ENCODE measurements at places on chromosomes 5 and 9. TPM values are rescaled to one million over a fixed set of nuclear protein-coding genes. Genes with fewer than 3 reads are reported as not detected.

MYOZ3 gene
- total RNA-seq: 51.5 TPM

HABP4 gene
- 14.6 TPM for total RNA-seq

FOXD4L3 gene
- total RNA-seq: not detected

CLIC3 gene
- total RNA-seq: 4.9 TPM

SLC6A3 gene
- total RNA-seq: 0.10 TPM

ARHGEF39 gene
- total RNA-seq: 1.0 TPM

SLC23A1 gene
- not detected for total RNA-seq

PCAT7 gene
- total RNA-seq: not detected

ANKS6 gene
- 12.3 TPM for total RNA-seq

FLT4 gene
- total RNA-seq: 21.8 TPM

BNC2 gene
- 25.8 TPM for total RNA-seq

RABL6 gene
- total RNA-seq: 55.0 TPM

PCDHA12 gene
- total RNA-seq: 0.10 TPM

PCDHA11 gene
- 0.51 TPM for total RNA-seq

WNT8A gene
- not detected for total RNA-seq

PJA2 gene
- total RNA-seq: 198 TPM

RHOBTB3 gene
- 188 TPM for total RNA-seq

GPR150 gene
- not detected for total RNA-seq

CCDC112 gene
- total RNA-seq: 10.5 TPM

GGTA1 gene
- 6.9 TPM for total RNA-seq

C9 gene
- total RNA-seq: not detected

SPATA31A3 gene
- not detected for total RNA-seq

KCNMB1 gene
- total RNA-seq: 0.41 TPM

FBXL7 gene
- 12.8 TPM for total RNA-seq

PCDHA9 gene
- 0.10 TPM for total RNA-seq

KLHL3 gene
- total RNA-seq: 15.5 TPM

CFAP77 gene
- not detected for total RNA-seq

GARIN3 gene
- not detected for total RNA-seq

Data from tongue (tissue), 3 donors.